ENCODE measurements at places on chromosomes 16 and 17. TPM values are rescaled to one million over a fixed set of nuclear protein-coding genes. Genes with fewer than 3 reads are reported as not detected.

Gene NPIPA8
- total RNA-seq: 0.37 TPM

Gene ITGB4
- total RNA-seq: 109 TPM

Gene KRTAP4-1
- 0.38 TPM for total RNA-seq

Gene CDC6
- 52.7 TPM for total RNA-seq

Gene ZNF423
- total RNA-seq: 0.29 TPM

Gene ALDH3A1
- total RNA-seq: 777 TPM

Gene CFAP97D1
- total RNA-seq: not detected

Gene DCTPP1
- 122 TPM for total RNA-seq

Gene IGSF6
- total RNA-seq: not detected

Gene RAB26
- total RNA-seq: 3.5 TPM

Gene MYL4
- not detected for total RNA-seq

Gene IKZF3
- total RNA-seq: not detected

Gene TEKT5
- total RNA-seq: not detected

Gene PRAC1
- total RNA-seq: not detected

Gene CDH13
- not detected for total RNA-seq

Gene MPP3
- 16.2 TPM for total RNA-seq

Gene ABCA8
- total RNA-seq: 0.27 TPM

Gene KRT28
- total RNA-seq: not detected

Gene DPEP3
- total RNA-seq: not detected

Gene SMARCE1
- 111 TPM for total RNA-seq

Gene KRT27
- not detected for total RNA-seq

Gene CETP
- not detected for total RNA-seq

Gene AHSP
- total RNA-seq: not detected

Gene PPP1R9B
- 51.3 TPM for total RNA-seq

Data from A549 treated with Mapracorat at 1 μM for 4 hours (cell line).